Bladder microvascular endothelial cell (primary cell): ENCODE measurements at places on chromosomes 16 and 17. TPM values are rescaled to one million over a fixed set of nuclear protein-coding genes. Genes with fewer than 3 reads are reported as not detected.

TIGD7 gene
- 2.6 and 3.7 TPM in 2 replicates for total RNA-seq

C16orf92 gene
- total RNA-seq, result not detected in 2 replicates

NME2 gene
- 492 and 644 TPM in 2 replicates for total RNA-seq

CALB2 gene
- 0.13 TPM in 1 of 2 replicates, not detected in the other for total RNA-seq

TBL3 gene
- 33.7 and 61.0 TPM in 2 replicates for total RNA-seq

RARA gene
- 5.0 and 9.8 TPM in 2 replicates for total RNA-seq

SGCA gene
- not detected in 2 replicates for total RNA-seq

MFAP4 gene
- total RNA-seq, result not detected in 2 replicates

COPS3 gene
- total RNA-seq, result 61.0 and 73.4 TPM in 2 replicates

NXN gene
- 13.9 and 121 TPM in 2 replicates for total RNA-seq

RHBDL3 gene
- total RNA-seq, result under 0.01 and 0.06 TPM in 2 replicates

STAC2 gene
- total RNA-seq, result not detected in 2 replicates

CTCF gene
- 20.1 and 28.3 TPM in 2 replicates for total RNA-seq

RRN3 gene
- 22.8 and 50.9 TPM in 2 replicates for total RNA-seq

TMC6 gene
- 40.0 and 49.0 TPM in 2 replicates for total RNA-seq

C16orf87 gene
- 4.5 and 12.3 TPM in 2 replicates for total RNA-seq

TCAP gene
- total RNA-seq, result 0.49 and 0.63 TPM in 2 replicates

CASKIN1 gene
- 0.50 TPM in 1 of 2 replicates, not detected in the other for total RNA-seq

TMC7 gene
- total RNA-seq, result 2.1 and 6.6 TPM in 2 replicates

PTX4 gene
- 0.13 and 0.16 TPM in 2 replicates for total RNA-seq

FSCN2 gene
- total RNA-seq, result 0.16 and 1.1 TPM in 2 replicates

RNF222 gene
- total RNA-seq, result under 0.01 TPM in 1 of 2 replicates, not detected in the other

BIRC5 gene
- total RNA-seq, result 36.3 and 92.9 TPM in 2 replicates

KRT16 gene
- total RNA-seq, result 0.19 and 0.65 TPM in 2 replicates

ZFPM1 gene
- 0.81 and 2.8 TPM in 2 replicates for total RNA-seq

CCL16 gene
- 0.65 TPM in 1 of 2 replicates, not detected in the other for total RNA-seq

PGP gene
- 10.7 and 14.7 TPM in 2 replicates for total RNA-seq

ZFHX3 gene
- total RNA-seq, result 2.8 and 10.8 TPM in 2 replicates

GPR179 gene
- not detected in 2 replicates for total RNA-seq

SPATA2L gene
- total RNA-seq, result 13.0 and 18.1 TPM in 2 replicates

ITGB4 gene
- 8.6 and 22.9 TPM in 2 replicates for total RNA-seq

DNAH17 gene
- total RNA-seq, result under 0.01 and 0.06 TPM in 2 replicates

ETV4 gene
- total RNA-seq, result 1.8 and 2.1 TPM in 2 replicates

TNFRSF13B gene
- total RNA-seq, result not detected in 2 replicates

LRRC46 gene
- 0.16 TPM in 1 of 2 replicates, not detected in the other for total RNA-seq

MAP2K3 gene
- 10.5 and 25.1 TPM in 2 replicates for total RNA-seq

HLF gene
- total RNA-seq, result not detected in 2 replicates

TBC1D3C gene
- total RNA-seq, result not detected in 2 replicates
